ENCODE measurements at places on chromosomes 7 and 10.

DNA sequence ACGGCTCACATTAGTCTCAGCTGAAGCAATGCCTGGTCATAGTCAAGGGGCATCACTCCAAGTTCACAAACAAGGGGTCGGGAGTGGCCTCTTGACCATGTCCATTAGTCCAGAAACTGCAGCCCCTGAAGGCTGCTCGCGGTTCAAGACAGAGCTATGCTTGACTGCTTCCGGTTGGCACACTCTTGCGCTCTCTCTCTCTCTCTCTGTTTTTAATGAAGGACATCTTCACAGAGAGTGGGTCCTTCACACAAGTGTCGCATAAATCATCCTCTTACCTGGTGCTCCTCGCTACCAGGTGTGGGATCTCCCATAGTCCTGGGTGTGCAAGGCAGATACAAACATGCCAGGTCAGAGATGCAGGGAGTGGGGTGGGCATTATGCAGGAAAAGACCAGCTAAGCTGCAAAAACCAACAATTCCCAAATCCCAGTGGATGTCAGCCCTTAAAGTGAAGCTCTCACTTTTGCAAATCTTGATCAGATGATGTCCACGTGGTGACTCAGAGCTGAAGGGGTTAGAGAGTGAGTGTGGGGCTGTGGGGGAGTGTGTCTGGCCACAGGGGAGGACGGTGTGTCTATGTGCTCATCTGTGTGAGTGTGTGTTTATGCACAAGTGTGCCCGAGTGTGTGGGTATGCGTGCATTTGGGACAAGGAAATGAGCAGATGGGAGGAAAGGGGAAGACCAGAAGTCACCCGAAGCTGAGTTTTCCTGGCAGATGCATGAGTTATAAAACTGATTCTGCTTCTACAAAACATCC is 83.7 kb upstream of the PPP2R2D start:
- no peak for DNase-seq

DNA sequence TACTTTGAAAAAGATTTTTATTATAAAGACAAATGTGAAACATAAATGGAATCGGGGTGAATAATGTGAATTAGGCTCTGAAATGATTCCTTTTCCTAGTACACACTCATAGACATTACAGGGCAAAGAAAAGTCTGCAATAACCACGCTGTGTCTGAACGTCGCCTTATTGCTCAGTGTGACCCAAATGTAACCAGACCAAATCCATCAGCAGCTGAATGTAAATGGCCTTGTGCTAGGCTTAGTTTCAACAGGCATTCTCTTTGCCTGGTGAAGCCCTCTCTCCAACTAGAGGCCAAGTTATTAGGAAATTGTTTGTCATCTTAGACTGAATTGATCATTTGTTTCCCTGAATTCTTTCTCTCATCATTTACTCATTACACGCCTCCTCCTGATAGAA is 225.5 kb downstream of the CHCHD3 start:
- no peak for DNase-seq

DNA sequence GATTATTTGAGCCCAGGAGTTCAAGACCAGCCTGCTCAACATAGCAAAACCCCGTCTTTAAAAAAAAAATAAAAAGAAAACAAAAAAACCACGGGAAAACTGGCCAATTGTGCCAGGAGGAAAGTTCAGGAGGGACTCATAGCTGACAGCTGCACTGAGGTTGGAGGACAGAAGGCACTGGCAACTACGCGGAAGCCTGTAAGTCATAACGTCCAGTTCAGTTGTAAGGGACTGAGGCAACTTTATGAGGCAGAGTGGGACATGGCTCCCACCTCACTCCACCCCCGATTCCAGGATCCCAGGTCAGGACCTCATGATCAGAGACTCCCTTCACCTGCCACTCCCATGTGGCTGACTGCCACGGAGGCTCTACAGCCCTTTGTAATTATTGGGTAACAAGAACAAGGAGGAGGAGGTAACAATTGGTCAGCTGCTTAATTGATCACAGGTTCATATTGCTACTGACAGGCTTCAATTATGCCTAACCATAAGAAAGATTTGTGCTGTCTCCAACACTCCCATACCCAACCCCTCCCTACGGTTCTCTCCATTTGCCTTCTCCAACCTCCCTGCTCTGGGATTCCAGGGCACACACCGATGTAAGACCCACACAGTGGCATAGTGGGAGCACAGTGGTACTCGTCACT is 1.9 kb upstream of the CCL24 start:
- DNase-seq, result no peak

- no peak for DNase-seq
Measured at GRCh38 chr10:115998301-115998700, 274.7 kb downstream of the GFRA1 start.

GRCh38 chr10:87842220-87842641 is 21.1 kb downstream of the KLLN start:
- DNase-seq, result no peak

DNA sequence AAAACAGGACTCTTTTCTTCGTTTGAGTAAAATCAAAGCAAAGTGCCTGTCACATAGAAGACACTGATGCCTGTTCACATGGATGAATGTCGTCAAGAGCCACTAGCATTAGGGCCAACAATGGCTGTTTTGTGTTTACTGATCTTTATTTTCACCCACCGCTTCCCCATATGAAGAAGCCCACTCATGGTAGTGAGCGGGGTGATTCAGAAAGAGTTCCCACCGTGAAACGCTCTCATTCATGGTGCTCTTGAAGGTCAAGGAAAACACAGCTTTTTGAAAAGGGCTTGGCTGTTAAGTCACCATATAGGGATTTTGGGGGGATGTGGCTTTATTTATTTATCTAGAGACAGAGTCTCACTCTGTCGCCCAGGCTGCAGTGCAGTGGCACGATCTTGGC is 12.5 kb downstream of the PROSER2 start:
- DNase-seq, result no peak

GRCh38 chr10:17181751-17182150 is 19.7 kb downstream of the TRDMT1 start:
- no peak for DNase-seq

GRCh38 chr10:8489823-8490222 is 435.3 kb downstream of the GATA3 start:
- DNase-seq, result no peak

- DNase-seq, result no peak
Measured at GRCh38 chr7:37973915-37974314, 53.5 kb downstream of the EPDR1 start.

DNA sequence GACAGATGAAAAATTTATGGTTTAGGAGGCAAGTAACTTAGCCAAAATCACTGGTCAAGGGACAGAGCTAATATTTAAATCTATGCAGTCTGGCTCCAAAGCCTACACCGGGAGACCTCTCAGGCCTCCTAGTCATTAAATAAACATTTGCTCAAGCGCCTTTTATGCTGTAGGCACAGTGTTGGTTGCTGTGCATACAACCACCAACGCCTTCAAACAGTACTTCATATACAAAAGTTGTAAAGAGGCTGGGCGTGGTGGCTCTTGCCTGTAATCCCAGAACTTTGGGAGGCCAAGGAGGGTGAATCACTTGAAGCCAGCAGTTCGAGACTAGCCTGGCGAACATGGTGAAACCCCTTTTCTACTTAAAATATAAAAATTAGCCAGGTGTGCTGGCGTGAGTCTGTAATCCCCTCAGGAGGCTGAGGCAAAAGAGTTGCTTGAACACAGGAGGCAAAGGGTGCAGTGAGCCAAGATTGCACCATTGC is 159.8 kb downstream of the MAGI2 start:
- no peak for DNase-seq

DNA sequence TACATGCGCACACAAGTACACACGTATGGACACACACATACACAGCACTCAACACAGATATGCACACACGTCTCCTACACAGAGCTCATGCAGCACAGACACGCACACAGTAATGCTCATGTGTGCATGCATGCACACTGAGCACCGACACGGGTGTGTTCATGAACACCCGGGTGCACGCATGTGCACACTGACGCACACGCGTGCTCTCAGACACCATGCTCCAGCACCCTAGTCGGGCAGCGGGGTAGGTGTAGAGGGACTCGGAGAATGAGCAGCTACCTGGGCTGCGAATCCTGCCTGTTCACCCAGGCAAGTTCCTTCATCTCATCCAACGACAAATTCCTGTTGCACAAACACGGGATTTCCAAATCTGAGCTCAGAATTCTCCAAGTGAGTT is 184.7 kb downstream of the MAD1L1 start:
- no peak for DNase-seq

GRCh38 chr10:69069090-69070042 is 18.5 kb upstream of the SRGN start:
- no peak for DNase-seq

DNA sequence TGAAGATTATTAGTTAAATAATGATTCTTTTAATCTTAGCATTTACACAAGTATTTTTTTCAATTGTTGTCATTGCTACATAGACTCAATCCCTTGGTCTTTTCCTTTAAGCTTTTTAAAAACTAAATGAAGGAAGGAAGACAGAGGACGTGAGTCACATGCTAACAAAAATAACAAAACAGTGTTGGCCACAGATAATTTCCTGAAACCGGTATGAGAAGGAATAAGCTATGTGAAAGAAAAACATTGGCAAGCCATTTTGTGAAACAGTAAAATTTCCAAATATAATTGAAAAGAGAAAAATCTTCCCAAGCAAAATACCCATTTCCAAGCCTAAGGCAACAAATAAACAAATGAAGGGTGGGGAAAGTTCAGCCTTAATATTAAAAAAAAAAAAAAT is 223.0 kb downstream of the AHR start:
- no peak for DNase-seq

DNA sequence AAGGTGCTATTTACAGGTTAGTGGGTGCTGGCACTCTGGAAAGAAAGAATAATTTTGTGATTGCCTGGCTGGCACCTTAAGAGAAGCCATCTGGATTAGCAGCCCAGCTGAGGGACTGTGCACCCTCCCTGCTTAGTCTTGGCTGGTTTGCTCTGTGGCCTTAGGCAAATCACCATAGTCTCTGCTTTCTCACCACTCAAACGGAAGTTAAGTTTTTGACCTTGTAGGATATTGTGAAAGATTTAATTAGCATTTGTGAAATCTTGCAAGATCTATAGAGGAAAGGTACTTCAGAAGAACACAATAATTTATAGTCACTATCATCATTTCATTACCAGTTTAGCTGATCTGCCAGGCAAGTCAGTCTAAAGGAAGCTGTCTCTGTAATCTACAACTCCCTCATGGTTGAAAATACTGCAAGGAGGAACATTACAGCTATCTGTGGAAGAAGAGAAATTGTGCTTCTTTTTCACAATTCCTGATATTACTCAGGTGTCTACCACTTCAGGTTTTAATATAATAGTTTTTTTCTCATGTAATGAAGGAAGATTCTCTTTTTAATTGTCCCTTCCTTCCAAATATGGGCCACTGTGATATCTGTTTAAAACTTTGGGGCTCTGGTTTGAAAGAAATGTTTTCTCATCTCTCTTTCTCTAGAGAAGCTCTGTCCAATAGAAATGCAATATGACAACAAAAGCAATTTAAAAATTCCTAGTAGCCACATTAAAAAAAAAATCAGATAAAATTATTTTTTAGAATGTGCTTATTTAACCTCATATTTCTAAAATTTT is 219.6 kb downstream of the PTEN start:
- DNase-seq, result no peak

- no peak for DNase-seq
Measured at GRCh38 chr10:77455561-77455960, 182.0 kb downstream of the KCNMA1 start.

DNA sequence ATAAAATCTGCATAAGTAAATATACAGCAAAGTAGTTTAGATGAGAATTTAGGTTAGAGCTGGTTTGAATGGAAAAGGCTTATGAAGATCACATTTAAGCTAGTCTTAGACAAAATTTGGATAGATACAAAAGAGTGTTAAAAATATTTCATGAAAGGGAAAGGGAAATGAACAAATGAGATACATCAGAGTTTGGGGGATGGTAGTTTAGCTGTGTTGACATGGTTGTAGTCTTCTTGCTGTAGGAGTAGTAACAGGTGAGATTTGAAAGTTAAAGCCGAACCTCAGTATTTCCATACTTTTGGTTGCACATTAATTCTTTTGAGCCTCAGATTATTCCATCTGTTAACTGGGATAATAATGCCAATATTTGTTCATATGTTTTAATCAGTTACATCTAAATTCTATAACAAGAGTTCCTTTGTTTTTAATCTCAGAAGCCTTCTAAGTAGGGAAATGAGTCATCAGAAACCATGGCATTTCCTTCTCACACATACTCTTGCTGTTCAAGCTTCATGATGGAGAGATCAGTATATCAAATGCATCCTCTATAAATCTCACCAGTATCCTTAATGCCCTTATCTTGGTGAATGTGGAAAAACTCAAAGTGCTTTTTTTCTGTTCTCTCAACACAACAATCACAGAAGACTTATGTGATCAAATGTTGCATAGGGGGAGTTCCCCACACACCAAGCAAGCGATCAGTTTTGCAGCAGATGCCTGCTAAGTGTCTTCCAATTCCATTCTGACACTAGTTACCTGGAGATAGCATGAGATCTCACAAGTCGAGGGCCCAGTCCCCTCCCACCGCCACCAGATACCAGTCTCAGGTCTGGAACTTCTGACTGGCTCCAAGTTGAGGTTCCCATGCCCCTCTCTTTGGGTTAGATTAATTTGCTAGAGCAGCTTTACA is 84.7 kb downstream of the MAPK8 start:
- no peak for DNase-seq

GRCh38 chr10:5840314-5841307 is 27.4 kb upstream of the GDI2 start:
- no peak for DNase-seq

DNA sequence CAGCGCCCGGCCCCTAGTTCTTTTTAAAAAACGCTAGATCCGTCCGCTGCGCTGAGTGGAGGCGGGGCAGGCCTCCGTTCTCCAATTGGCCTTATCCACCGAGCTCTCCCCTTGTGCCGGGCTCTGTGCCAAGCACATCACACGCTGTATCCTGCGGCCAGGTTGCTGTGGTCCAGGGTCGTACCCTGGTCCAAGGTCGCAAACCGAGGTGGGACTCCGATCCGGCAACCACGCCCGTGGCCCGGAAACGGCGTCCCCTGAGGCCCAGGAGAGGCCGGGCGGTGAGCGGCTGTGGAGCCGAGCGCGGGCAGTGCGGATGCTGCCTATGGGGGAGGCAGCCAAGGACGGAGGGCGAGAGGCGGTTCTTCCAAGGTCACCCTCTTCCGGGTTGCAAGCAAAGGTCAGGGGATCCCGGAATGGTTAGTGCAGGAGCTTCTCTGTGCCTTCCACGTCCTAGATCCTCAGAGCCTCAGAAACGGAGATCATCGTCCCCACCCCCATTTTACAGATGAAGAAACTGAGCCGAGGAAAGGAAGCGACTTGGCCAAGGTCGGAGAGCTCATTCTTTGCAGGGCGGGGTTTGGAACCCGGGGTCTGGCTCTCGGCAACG is 72.4 kb upstream of the LRRC4 start:
- DNase-seq, result no peak

- DNase-seq, result no peak
Measured at GRCh38 chr7:105854498-105854897, 21.9 kb downstream of the ATXN7L1 start.

- DNase-seq, result no peak
Measured at GRCh38 chr10:54148508-54148907, 652.5 kb downstream of the PCDH15 start.

GRCh38 chr7:147199868-147200267 is 1083.3 kb downstream of the CNTNAP2 start:
- DNase-seq, result no peak
